ENCODE measurements at places on chromosomes 11 and 22.

DNA sequence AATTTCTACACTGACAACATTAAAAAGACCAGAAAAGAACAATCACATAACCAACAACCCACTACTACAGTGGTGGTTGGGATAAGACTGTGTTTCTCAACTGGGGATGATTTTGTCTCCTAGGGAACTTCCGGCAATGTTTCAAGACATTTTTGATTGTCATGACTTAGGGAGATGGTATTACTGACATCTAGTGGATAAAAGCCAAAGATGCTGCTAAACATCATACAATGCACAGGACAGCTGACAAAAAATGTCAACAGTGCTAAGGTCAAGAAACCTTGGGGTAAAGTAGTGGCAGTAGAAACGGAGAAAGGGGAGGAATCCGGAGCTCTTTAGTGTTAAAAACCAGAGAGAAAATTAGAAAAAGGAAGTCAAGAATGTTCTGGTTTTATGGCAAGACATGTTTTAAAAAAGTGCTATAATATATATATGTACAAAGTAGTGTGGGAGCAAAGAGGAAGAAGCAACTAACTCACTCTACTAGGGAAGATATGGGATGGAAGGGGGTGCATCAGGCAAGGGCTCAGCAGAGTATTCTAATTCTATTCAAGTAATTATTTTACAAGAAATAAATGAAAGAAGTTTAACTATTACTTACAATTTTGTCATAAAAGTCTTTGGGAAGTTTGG is 37.2 kb downstream of the CKAP5 start:
- DNase-seq: peak; percentile 78

GRCh38 chr11:123740787-123741158 is 687 bp downstream of the ZNF202 start:
- DNase-seq: peak; percentile 5

DNA sequence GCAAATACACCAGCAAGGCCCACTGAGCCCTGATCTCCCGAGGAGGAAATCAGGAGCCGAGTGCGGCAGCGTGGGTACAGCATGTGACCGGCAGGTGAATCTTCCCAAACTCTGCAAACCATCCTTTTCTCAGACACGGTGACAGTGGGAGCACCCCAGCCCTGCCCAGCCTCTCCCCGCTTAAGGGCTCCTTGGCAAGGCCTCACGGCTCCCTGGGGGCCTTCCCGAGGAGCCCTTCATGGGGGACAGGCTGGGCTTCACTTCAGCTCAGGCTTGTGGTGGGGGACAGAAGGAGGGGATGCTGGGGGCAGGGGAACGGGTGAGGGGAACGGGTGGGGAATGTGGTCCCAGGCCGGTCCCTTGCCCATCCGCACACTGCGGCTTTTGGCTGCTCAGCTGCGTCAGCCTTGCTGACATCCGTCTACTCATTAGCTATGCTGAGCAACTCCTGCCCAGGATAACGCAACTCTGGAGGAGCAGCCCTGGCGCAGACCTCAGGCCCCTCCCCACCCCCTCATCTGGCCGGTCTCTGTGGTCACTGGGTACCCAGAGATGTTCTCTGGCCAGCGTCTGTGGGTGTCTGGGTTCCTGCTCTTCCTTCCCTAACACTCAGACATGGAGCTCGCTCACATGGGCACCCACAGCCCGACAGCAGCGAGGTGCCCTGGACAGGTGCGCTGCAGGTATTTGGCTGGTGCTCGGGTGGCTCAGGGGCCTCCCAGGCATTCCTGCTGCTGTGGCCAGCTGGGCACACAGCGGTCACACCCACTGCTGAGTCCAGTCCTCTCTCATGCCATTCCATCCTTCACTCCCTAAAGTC is 22.0 kb upstream of the TTLL12 start:
- no peak for DNase-seq

GRCh38 chr22:47994601-47995263 is 1232.3 kb downstream of the TBC1D22A start:
- no peak for DNase-seq

DNA sequence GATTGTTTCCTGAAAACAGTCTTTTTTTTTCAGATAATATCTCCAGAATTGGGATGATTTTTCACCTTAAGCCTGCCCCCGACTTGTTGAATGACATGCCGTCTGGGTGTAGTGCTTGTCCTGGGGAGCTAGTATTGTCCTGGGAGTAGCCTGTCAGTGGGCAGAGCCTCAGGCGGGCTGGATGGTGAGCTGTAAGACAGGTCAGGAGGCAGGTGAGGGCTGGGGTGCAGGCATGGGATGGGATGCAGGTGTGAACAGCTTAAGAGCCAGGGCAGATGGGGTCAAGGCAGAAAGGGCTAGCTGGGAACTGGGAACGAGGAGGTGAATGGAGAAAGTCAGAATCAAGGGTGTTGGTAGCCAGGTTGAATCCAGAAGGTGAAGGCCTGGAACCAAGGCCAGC is 200.2 kb downstream of the CSNK2A3 start:
- DNase-seq: no peak

GRCh38 chr11:12556788-12557384 is 117.3 kb upstream of the TEAD1 start:
- peak; percentile 73 for DNase-seq

- peak; percentile 72 for DNase-seq
These were observed 183.8 kb downstream of the SWAP70 start for GRCh38 chr11:9847636-9848035.

GRCh38 chr11:45395947-45396346 is 109.8 kb upstream of the SYT13 start:
- no peak for DNase-seq

- DNase-seq: peak; percentile 62
These were observed 9.9 kb downstream of the PCSK7 start for GRCh38 chr11:117221775-117222517.

GRCh38 chr11:74121804-74122203 is 49.0 kb downstream of the C2CD3 start:
- no peak for DNase-seq

DNA sequence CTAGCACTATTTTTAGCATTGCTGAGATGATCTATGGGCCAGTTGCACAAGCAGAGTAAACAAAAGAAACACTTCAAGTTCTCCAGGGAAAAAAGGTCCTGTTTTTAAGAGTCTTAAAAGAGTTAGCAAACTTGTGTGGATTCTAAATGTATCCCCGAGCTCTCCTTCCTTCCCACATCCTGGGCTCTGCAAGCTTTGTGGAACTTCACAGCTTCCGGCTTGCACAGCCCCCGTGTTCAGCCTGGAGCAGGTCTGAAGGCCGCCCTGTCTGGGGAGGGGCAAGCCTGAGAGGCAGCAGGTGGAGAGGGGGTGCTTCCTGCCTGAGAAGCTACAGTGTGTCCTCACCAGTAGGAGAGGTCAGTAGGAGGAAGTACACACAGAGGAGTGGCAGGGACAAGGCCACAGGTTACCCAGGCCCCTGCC is 35.1 kb upstream of the SUSD2 start:
- peak; percentile 87 for DNase-seq

DNA sequence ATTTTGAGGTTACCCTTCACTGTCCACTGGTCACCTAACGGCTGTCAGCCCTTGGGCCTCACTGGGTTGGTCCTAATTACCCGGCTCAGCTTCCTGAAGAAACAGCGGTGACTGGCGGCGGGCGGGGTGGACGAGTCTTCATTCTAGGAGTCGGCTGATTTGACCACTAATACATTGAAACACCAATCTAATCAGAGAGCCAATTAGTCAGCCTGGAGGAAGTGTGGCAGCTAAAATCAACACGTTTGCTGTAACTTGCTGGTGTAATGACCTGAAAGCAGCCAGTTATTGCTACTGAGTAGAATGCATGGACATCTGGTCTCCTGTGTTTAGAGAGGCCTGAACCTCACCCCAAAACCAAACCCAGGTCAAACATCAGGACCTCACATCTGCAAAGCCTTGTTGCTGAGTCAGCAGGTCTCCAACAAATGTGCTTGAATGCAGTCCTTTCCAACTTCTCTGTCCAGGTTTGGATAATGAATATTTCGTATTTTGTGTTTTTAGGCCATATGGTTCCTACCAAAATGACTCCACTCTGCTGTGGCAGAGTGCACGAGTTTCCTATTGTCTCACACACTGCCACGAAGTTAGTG is 496.4 kb downstream of the BRD1 start:
- DNase-seq: no peak
